Retina (tissue), 1 donor: ENCODE measurements at places on chromosomes 3 and 15.
A peak's percentile ranks its signal among the peaks of the same experiment; 100 is the strongest.

DNA sequence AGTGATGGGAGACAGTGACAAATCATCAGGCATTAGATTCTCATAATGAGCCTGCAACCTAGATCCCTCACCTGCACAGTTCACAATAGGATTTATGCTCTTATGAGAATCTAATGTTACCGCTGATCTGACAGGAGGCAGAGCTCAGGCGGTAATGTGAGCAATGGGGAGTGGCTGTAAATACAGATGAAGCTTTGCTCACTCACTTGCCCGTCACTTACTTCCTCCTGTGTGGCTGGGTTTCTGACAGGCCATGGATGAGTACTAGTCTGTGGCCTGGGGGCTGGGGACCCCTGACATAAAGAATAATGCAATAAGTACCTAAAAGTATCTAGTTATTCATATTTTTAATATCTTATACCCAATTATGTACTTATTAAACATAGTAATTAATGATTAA is 15.6 kb downstream of the IQCB1 start:
- no peak for DNase-seq

DNA sequence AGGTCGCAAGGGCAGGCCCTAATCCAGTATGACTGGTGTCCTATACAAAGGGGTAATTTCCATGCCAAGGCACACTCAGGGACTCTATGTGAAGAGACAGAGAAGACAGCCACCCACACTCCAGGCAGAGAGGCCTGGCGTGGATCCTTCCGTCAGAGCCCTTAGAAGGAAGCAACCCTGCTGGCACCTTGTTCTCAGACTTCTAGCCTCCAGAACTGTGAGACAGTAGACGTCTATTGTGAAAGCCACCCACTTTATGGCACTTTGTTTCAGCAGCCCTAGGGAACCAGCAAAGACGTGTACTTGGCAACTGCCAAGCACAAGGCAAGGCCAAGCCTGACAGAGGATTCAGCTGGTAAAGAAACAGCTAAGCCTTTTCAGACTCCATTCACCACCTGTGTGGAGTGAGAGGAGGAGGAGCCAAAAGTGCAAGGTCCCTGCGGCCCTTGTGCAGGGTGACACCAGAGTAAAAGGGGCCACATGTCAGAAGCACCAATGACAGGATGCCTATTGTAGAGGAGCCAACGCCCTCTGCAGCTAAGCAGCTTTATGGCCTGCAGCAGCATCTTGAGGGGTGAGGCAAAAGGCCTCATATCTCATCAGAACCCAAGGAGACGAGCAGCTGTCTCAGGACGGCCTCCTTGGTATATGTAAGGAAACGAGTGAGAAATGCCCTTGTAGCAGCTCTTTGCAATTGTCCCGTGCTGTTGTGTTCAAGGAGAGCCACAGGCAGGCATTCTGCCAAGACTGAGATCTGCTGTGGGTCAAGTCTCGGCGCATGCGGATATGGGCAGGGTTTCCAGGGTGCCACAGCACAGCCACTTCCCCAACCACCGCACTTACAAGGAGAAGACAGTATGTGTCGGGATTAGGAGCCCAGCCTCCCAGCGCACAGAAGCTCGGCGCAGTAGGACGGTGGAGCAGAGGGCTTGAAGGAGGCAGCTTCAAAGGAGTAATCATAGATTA is 121.5 kb upstream of the LIPC start:
- no peak for DNase-seq

DNA sequence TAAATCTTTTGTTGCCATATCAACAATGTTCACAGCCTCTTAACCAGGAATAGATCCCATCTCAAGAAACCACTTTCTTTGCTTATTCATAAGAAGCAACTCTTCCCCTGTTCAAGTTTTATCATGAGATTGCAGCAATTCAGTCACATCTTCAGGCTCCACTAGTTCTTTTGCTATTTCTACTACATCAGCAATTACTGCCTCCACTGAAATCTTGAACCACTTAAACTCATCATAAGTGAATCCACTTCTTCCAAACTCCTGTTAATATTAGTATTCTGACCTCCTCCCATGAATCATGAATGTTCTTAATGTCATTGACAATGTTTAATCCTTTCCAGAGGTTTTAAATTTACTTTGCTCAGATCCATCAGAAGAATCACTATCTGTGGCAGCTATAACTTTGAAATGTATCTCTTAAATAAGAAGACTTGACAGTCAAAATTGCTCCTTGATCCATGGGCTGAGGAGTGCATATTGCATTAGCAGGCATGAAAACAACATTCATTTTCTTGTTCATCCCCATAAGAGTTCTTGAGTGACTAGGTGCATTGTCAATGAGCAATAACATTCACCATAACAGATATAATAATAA is 205.9 kb downstream of the DTWD1 start:
- no peak for DNase-seq

- DNase-seq: no peak
Observed at GRCh38 chr15:94300612-94301011, 69.3 kb downstream of the MCTP2 start.

DNA sequence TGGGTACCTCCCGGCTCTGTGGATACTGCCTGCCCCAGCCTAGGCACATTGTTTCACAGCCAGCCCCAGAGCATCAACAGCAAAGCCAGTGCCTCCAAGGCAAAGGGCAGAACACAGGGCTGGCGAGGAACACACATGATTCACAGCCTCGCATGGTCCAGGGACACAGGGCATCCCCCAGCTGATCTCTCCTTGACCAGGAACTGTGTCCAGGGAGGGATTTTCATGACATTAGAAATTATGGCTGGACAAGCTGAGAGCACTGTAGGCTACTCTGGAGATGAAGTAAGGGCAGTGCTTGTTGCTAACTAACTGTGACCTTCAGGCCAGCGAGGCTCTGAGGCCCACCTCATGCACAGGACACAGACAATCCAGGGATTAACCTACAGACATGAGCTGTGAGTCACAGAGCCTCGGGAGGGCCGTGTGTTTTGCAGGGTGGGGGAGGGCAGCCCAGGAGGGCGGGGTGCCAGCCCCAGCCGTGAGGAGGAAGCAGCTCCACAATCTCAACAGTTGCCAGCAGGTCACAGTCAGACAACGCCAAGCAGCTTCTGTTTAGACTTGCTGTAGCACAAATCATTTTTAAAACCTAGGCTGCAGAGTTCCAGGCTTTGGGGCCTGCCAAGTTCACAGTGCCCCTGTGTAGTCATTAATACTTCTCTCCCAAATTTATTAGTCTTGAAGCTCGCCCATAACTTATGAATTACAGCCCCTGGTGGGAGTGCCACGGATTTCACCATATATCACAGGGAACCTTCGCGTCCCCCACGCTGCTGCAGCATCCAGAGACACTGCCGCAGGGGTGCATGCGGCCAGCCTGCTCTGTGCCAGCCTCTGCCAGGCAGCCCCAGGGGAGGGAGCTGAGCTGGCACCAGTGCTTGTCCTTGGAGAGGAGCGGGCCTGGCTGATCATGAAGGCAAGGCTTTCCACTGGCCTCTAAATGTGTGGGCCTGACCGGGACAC is 114.7 kb downstream of the ETFA start:
- DNase-seq: no peak

- DNase-seq: no peak
Observed at GRCh38 chr3:1870738-1871137, 227.9 kb upstream of the CNTN4 start.

DNA sequence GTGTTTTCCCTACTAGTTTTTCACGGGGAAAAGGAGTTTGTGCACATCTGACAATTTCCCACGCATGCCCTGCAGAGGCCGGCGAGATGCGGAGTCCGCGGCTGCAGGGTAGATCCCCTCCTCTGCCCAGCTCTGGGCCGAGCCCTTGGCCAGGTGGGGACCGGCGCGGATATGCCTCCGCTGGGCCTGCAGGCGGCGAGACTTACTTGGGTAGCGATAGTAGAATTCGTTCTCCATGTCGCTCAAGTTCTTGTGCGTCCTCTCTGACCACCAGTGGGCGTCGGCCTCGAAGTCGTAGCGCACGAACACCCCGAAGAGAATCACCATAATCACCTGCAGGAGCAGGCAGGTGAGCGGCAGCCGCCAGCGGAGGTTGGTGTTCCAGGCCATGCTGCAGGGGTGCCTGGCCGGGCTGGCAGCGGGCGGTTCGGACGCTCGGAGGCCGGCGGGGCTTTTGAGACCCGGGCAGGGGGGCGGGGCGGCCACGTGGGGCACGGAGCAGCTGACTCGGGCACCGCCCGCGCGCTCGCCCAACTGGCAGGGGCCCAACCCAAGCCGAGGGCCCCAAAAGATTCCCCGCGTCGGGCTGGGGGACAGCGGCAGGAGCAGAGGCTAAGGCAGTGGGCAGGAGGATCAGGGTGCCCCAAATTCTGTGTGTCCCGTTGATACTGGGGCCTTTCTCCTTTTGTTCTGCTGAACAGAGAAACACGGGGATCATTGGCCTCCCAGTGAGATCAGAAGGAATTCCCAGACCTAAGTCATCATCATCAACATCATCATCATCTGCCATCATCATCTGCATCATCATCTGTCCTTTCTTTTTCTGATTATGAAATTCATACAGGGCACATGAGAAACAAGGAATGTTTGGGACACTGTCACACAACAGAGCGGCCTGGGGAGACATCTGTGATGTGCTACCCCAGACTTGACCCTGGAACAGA is at the start of gene RHCG:
RHCG (minus strand) TSS at position 429 of the 944 bp plus-strand sequence; CDS start at position 390, 39 bp downstream.
- DNase-seq: peak; percentile 73

GRCh38 chr15:52183562-52184173 is 7.5 kb downstream of the GNB5 start:
- peak; percentile 44 for DNase-seq

GRCh38 chr15:36888011-36888992 is 212.0 kb downstream of the MEIS2 start:
- DNase-seq: peak; percentile 55

GRCh38 chr15:90760661-90761232 is 43.6 kb downstream of the BLM start:
- DNase-seq: no peak

GRCh38 chr3:45259133-45259532 is 33.0 kb upstream of the TMEM158 start:
- no peak for DNase-seq

- no peak for DNase-seq
Observed at GRCh38 chr15:51623386-51623938, 891 bp upstream of the DMXL2 start.

DNA sequence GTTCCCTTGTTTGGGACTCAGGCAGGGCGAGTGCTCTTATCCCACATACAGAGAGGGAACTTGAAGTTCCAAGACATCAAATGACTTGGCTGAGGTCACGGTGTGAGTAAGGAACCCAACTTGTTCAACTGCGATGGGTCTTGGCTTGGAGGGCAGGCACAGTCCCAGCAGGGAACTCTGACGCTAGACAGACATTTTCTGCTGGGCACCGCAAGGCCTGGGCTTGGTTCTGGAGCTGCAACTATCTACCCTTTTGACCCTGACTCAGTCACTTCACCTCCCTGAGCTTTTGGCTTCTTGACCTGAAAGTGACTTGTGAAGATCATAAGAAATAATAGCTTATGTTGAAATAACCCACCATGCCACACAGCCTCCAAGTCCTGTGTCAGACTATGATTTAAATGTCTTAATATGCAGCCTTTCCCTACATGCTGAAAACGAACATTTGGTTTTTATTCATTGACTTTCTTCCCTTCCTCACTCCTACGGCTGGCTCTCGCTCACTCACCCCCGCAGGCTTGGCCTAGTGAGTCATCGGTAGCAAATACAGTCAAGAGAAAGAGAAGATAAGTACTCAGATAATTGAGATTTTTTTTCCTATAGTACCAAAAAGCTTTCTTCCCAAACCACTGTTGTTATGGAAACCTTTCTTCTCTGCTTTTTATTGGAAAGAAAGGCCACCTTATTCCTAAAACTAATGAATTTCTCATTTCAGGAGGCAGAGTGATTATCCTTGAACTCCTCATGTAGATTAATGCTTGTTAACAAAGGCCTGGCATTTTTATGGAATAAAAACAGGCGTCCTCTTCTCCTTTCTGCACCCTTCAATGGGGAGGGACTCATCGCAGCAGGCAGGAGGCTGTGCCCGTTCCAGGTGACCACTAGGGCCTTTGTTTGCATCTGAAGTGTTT is 178.4 kb downstream of the ATP10A start:
- no peak for DNase-seq

DNA sequence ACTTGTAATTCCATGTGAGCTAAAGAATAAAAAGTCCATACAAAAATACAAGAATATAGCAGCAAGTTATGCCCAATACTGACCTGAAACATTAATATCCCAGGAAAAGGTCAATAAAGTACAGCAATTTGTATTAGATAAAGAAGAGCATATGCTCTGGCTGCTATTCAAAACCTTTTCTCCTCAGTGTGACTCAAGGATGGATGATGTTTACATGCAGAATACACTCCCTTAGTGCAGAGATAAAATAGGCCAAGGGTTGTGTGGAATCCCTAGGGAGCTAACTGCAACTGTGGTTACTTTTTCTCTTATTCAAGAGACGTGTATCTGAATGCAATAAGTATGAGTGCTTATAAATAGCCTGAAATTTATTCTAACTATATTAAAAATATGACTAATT is 78.7 kb downstream of the SLC9A9 start:
- no peak for DNase-seq

- DNase-seq: no peak
Observed at GRCh38 chr3:100740207-100740606, 30.9 kb downstream of the TFG start.

DNA sequence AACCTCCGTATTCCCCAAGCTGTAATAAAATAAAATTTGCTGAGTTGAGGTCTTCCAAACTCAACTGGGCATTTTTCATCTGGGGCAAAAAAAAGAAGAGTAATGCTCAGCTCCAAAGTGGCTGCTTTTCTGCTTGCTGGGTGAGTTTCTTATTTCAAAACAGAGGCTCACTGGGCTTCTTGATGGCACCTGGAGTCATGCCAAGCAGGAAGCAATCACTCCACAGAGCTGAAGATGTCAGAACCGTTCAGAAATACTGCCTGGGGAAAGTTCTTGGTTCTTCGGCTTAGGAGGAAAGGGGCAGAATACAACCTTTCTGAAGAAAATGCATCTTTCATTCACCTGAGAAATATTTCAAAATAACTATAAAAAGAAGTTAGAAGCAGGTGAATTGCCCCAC is 4.1 kb downstream of the CCR9 start:
- no peak for DNase-seq

DNA sequence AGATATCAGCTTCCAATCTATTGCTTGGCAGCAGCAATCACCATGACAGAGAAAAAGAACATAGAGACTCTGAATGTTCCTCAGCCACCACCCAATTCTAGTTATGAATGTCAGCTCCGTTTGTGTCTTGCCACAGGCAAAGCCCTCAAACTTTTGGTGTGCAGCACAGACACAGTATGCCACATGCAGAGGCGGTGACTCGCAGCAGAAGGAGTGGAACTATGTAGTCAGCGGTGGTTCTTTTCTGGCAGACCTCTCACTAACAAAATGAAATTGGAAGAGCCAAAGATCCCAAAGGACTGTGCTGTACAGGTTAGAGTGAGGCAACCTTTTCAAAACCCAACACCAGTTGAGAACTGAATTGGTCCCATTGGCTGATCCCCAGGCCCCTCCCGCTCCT is 220.9 kb downstream of the SLC9A9 start:
- no peak for DNase-seq

DNA sequence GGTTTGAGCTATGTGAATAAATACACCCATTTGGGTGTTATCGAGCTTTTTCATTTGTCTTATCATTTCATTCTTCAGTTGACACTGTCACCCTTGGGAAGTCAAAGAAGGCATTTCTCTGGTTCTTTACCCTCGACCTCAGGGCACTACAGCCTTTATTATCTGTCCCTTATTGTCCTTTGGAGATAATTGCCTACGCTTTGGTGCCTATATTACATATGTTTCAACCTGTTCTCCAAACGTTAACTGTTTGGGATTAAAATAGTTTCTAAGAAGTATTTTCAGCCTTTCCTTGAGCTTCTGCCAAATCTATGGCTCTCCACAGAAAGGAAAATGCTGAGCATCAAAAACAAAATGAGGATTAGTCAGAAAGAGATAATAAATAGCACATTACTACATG is 395.4 kb upstream of the ADAMTS9 start:
- DNase-seq: no peak
